ENCODE measurements at places on chromosomes 2 and 18.

- DNase-seq: no peak
These were observed 5.4 kb upstream of the RNF181 start for GRCh38 chr2:85589982-85590791.

DNA sequence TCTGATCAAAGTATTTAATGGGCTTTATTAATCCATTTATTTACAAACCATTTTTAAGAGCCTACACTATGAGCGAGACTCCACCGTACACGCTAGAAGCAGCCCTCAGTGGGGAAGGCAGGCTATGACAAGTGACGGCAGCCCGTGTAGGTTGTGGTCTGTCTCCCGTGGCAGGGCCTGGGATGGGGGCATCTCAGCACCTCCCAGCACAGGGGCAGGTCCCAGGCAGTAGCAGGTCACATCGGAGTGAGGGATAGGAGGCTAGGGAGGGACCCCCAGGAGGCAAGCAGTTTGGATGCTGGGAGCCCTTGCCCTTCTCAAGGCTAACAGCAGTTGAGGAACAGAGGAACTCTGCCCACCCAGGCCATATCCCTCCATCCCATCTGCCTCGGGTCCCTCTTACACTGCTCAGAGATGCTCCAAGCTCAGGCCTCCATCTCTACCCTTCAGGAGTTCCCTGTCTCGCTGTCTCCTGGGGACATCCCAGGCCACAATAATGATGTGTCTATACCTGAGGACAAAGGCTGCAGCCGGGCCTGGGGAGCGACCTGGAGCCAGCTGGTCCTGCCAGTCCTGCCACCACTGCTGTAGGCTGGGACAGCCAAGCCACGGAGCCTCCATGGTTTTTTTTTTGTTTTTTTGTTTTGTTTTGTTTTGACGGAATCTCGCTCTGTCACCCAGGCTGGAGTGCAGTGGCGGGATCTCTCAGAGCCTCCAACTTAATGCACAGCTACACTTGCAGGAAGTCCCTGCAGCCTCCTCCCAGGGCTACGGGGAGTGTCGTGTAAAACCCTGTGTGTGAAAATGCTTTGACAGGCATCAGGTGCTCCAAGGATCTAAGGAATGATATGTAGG lies 92.0 kb downstream of the NDUFA10 start:
- DNase-seq: no peak

DNA sequence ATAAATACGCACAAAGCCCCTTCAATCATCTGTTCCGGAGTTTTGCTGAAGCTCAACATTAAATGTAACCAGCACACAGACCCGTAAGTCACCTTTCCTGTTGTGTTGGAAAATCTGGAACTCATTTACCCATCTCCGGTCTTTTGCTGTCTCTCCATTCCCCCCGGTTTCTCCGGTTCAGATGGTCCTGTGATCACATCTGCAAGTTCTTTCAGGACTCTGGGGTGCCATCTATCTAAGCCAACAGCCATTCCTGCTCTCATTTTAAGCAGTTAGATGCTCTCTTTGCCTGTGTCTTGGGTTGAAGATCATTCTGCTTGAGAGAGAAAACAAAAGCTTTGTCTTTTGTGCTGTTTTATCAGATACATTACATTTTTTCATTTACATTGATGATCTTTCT lies 91.7 kb upstream of the TGIF1 start:
- DNase-seq: no peak

- DNase-seq: peak; percentile 43
These were observed 3.9 kb downstream of the ANKRD44 start for GRCh38 chr2:197306696-197307040.

DNA sequence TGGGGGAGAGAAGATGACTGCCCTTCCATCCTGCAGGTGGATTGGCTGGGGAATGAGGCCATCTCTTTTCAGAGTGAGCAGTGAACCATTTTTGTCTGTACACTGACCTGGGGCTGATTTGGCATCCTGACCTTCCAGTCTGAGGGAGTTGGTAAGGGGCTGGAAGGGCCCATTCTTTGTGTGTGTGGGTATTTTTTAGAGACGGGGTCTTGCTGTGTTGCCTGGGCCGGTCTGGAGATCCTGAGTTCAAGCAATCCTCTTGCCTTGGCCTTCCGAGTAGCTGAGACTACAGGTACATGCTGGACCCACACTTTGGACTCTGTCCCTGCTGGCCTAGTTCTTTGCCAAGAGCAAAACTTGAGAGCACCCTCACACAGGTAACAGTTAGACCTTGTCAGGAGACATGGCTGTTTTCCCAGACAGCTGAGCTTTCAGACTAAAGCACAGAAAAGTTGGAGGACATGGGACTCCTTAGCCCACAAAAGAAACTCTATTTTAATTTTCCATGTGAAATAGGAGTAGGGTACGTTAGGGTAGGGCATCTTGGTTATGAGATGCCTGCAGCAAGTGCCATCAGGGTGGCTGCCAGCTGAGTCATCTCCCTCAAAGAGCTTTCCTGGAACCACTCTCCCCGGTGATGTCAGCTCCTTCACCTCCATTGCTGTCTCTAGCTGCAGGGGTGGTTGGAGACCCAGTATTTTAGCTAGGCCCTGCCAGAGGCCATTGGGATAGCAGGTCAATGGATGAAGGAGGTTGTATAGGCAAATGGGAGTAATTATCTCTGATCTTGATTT lies 60.7 kb downstream of the DGKD start:
- DNase-seq: no peak

GRCh38 chr2:28976584-28976983 lies 4.5 kb upstream of the TOGARAM2 start:
- no peak for DNase-seq

- no peak for DNase-seq
These were observed 392.2 kb upstream of the CHST9 start for GRCh38 chr18:27577265-27577664.

GRCh38 chr2:32627441-32627813 lies 423 bp upstream of the TTC27 start:
- no peak for DNase-seq

GRCh38 chr2:196170606-196171247 lies 651 bp downstream of the STK17B start:
- peak; percentile 53 for DNase-seq

DNA sequence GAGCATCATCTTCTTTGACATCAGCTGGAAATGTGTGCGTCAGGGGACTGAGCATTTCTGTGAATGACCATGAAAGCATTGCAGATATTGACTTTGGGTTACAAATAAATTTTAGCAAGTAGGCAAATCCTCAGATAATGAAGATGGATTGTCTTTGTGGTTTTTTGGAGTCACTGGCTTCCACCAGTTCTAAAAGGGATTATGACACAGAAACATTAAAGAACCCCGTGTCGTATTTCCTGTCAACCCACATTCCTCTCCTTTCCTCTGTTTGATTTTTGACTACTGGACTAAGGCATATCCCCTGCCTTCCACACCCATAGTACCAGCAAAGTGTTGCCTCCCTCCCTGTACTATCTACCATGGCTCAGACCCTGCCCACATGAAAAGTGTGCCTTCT lies 268.1 kb downstream of the MYO3B start:
- no peak for DNase-seq

GRCh38 chr2:110773401-110773921 lies 41.1 kb downstream of the ACOXL start:
- no peak for DNase-seq

DNA sequence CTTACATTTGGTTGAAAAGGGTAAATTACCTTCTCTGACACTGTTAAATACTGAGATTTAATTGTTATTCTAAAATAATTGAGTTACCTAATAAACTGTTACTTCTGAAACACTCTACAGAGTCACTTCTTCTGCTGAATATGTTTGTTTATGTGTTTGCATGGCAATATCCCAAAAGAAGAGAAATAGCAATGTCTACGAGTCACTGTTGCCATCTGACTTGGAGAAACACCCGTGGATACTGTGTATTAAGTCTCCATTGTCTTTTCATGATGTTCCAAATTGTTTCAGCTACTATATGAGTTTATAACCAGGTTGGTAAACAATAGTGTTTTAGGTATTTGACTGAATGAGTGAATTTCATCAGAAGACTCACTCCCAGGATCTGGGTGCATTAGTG lies 754.2 kb upstream of the ID2 start:
- no peak for DNase-seq

GRCh38 chr2:70670626-70671025 lies 97.4 kb downstream of the ADD2 start:
- no peak for DNase-seq

DNA sequence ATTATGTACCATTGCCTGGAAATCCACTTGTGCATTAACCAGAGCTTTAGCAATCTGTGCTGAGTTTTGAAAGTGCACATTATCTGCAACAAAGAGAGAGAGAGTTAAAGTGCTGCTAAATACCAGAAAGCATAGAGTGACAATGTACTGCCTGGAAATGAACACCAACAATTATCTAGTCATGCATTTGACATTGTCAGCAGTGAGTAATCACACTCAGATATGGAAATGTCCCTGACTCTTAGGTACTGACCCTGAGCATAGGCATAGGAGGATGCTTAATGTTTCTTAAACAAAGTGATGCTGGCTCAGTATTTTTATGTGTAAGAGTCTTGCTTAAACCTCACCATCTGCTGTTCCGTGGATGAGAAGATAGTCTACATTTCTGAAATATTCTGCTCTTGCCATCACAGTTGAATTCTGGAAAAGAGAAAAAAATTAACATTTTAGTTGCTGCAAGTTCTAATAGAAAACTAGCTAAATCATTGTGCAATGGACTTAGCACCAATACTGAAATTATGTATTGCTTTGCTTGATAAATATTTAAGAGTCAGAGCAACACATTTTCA lies 20.8 kb upstream of the GCG start:
- no peak for DNase-seq

GRCh38 chr18:51010218-51010617 lies 19.8 kb upstream of the SMAD4 start:
- DNase-seq: no peak

- no peak for DNase-seq
These were observed 148.9 kb downstream of the EN1 start for GRCh38 chr2:118698564-118698963.

GRCh38 chr2:32135409-32135808 lies 30.3 kb upstream of the SLC30A6 start:
- DNase-seq: peak; percentile 11

GRCh38 chr2:203559641-203560040 lies 24.5 kb upstream of the RAPH1 start:
- no peak for DNase-seq

DNA sequence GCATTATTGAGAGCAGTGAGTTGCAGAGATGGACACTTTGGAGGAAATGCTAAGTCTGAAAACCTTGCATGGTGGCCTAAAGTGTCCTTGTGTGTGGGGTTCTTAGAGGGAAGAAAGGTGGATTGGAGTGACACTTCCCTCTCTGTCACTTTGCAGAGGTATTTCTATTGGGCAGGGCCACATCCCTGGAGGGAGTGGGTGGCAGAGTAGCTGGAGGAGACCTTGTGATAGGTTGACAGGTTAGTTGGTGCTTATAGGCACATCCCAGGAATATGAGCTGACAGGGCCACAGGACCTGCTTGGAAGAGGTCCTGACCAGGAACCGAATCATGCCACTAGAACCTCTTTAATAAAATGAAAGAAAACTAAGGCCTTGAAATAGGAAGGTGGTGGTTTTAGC lies 972 bp upstream of the IGFBP5 start:
- no peak for DNase-seq

- no peak for DNase-seq
These were observed 86.1 kb upstream of the CTAGE1 start for GRCh38 chr18:22503803-22504202.

Data from NCI-H2171 treated with DMSO at 0.1 percent for 48 hours (cell line).